ENCODE measurements at places on chromosomes 4 and X.
A peak's percentile ranks its signal among the peaks of the same experiment; 100 is the strongest.

DNA sequence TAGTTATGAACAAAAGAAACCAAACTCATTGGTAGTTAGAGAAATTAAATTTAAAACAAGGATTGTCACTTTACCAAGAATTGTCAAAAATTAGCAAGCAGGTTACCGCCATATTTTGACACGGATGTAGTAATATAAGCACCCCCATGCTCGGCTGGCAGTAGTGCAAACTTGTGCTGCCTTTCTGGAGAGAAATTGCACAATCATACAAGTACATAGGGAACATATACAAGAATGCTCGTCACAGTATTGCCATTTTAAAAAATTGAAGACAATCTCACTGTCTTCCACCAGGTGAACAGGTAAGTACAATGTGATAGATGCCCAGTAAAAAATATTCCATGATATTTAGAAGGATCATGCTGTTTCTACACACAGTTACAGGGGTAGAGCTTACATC is 55.6 kb upstream of the SLC39A8 start:
- DNase-seq: no peak

- no peak for DNase-seq
Observed at GRCh38 chrX:129690435-129690834, 35.7 kb upstream of the APLN start.

GRCh38 chr4:148062301-148062950 is 330.5 kb downstream of the ARHGAP10 start:
- no peak for DNase-seq

GRCh38 chrX:109840585-109840984 is 107.5 kb upstream of the ACSL4 start:
- DNase-seq: peak; percentile 92

DNA sequence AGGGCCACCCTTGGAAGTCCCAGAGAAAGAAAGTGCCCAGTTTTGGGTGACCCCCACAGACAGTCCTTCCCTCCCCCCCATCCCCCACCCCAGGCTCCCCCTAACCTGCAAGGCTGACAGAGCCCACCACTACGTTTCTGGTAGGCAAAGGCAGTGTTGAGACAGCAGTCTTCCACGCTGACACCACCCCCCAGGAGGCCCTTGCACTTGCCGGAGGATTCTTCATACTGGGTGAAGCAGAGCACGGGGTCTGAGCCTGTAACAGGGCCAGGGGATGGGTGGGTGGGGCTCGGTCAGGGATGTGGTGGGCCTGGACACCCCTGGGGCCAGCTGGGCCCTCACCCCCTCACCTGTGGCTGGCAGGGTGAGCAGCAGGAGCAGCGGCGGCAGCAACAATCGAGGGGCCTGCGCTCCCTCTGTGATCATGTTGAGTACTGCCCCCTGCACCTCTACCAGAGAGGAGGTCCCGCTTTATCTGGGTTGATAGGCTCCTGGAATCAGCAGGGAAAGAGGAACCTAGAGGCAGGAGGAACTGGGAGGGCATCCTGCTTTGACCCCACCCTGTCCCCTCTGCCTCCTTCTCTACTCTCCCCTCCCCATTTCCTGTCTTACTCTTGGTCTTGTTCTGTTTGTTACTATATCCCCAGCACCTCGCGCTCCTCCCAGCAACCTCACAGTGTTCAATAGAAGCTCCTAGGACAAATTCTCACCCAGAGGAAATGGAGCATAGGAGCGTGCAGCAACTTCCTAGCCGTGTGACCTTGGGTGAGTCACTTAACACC is at the start of gene CFP:
Gene CFP, minus strand, starts transcription at position 512 of the 782 bp plus-strand sequence. Its CDS starts 86 bp downstream, at position 426.
- DNase-seq: no peak

DNA sequence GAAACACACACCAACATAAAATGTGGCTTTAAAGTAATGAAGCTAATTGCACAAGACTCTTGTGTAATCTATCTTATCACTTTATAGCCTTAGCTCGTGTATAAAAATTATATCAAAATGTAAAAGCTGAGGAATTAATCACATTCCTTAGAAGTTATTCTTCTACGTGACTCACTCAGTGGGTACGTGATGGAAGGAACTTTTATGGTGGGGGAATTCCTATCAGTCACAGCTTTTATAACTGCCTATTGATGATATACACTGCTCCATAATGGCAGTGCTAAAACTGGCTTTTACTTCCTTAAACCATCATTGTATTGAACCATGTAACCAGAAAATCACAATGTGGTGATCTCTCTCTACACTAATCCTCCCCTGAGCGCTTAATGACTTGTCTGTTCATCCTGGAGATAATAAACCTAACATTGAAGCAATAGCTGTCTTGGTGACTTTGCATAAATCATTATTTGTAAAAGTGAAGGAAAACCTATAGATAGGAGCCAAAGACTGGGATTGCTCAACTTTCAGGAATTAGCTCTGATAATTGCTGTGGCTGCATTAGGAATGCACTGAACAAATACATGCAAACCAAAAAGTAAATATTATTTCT is 276.7 kb downstream of the GBA3 start:
- DNase-seq: peak; percentile 84

GRCh38 chrX:114101081-114101480 is 482.8 kb upstream of the HTR2C start:
- DNase-seq: no peak

- no peak for DNase-seq
Observed at GRCh38 chr4:109083911-109084310, 218.5 kb downstream of the COL25A1 start.

DNA sequence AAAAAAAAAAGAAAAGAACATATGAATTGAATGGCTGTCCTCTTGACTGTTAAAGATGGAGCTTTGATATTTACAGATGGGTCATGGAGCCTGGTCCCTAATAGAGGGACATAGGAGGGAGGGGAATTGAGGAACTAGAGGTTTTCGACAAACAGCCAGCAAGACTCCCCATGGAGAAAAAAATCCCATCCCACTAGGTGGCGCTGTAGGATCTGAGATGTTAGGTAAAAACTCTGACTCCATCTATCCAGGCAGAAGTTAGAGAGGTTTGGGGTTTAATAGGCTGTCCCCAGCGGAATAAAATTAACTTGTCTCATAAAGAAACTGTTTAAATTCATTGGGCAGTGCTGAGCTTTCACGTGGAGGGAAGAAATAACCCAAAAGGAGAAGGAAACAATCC is 45.9 kb downstream of the HMGB2 start:
- peak; percentile 61 for DNase-seq
